ENCODE measurements at places on chromosomes 4 and X.
A peak's percentile ranks its signal among the peaks of the same experiment; 100 is the strongest.

DNA sequence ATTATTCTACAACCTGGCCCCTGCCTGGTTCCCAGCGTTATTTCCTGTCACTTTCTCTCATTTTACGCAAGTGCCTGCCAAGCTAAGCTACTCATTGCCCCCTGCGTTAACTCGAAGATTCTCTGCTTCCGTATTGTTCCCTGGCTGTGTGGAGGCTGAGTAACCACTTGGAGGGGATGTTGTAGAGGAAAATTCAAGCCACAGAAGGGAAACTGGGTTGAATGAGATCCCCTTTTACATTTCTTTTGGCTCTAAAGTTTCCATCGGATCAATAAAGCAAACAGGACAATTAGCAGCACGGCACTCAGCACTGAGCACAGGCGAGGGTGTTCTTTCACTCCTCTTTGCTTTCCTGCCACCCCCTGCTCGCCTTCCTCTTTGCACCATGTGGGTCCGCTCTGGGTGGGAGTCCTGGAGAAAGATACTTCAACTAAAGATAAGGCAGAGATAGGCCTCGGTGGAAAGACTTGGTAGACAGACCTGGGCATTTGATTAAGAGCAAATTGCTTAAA, 4.2 kb upstream of the TMSB4X start:
- DNase-seq, result no peak

- peak; percentile 66 for DNase-seq
These were observed 70.1 kb downstream of the USP46 start for GRCh38 chr4:52588771-52589591.

- DNase-seq, result no peak
These were observed 131.4 kb downstream of the GBA3 start for GRCh38 chr4:22824091-22824490.

DNA sequence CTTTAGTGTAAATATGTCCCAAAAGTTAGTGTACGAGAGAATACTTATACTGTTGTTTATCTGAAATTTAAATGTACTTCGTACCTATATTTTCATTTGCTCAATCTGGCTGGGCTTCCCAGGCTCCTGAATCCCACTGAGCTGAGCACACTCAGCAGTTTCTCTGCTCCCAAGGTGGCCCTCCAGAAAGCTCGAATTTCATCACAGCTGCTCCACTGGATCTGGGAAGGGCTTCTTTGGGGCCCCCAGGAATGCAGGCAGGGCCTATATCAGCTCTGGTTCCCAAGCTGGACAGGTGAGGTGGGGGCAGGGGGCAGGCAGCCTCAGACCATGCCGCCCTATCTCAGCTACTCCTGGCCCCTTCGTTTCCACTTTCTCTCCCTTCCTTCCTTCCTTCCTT, 1.5 kb upstream of the FATE1 start:
- no peak for DNase-seq

- no peak for DNase-seq
These were observed 424.3 kb downstream of the SLITRK2 start for GRCh38 chrX:146241902-146242301.

DNA sequence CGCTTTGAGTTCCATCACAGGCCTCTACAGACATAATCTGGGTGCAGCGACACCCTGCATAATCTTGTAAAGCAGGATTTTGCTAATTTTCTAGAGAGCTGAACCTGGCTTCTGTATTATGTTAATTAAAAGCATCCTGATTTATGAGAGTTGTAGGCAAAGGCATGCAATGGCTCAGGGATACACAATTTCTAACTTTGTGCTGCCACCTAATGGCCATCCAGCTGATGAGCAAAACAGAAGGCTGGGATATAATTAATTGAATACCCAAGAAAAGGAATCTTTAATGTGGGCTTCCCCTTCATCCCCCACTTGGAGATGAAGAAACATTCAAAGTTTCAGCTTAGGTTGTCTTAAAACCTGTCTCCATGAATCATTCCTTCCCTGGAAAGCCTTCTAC, 78.1 kb downstream of the BMP15 start:
- DNase-seq, result no peak

GRCh38 chrX:16444353-16444752, 205.6 kb upstream of the S100G start:
- no peak for DNase-seq

GRCh38 chrX:64456828-64457227, 61.6 kb upstream of the MTMR8 start:
- DNase-seq, result no peak

DNA sequence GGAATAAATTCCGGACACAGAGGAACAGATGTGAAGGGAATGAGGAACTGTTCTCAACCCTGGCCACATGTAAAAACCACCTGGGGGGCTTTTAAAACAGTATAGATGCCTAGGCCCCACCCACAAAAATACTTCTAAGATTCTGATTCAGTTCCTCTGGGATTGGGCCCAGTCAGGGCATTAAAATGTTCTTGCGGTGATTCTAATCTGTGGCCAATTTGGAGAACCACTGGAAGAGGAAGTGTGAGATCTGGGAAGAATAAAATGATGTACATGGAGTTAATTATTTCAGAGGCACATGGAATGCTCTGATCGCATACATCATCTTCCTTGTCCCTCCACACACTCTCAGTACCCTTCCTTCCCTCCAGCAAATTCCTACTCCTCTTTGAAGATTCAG, 192.2 kb downstream of the APBB2 start:
- no peak for DNase-seq

GRCh38 chr4:26151615-26152014, 169.2 kb upstream of the RBPJ start:
- DNase-seq, result no peak

DNA sequence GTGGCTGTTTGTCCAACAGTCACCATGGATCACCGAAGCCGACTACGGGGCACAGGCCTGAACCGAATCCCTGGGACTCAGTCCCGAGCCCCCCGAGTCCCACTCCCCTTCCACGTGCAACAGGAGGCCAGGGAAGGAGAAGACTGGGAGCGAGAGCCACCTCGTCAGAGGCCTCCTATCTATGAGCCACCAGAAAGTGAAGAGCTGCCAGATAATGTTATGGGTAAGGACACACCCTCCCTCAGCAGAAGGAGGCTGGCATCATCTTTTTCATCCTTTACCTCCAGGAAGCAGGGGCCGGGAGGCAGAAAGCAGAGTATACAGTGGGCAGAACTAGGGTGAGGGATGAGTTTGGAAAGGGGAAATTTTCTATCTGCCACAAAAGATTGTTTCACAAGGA, 2.8 kb upstream of the PRDX4 start:
- no peak for DNase-seq

- no peak for DNase-seq
These were observed 237.4 kb upstream of the UGT8 start for GRCh38 chr4:114361249-114361648.

DNA sequence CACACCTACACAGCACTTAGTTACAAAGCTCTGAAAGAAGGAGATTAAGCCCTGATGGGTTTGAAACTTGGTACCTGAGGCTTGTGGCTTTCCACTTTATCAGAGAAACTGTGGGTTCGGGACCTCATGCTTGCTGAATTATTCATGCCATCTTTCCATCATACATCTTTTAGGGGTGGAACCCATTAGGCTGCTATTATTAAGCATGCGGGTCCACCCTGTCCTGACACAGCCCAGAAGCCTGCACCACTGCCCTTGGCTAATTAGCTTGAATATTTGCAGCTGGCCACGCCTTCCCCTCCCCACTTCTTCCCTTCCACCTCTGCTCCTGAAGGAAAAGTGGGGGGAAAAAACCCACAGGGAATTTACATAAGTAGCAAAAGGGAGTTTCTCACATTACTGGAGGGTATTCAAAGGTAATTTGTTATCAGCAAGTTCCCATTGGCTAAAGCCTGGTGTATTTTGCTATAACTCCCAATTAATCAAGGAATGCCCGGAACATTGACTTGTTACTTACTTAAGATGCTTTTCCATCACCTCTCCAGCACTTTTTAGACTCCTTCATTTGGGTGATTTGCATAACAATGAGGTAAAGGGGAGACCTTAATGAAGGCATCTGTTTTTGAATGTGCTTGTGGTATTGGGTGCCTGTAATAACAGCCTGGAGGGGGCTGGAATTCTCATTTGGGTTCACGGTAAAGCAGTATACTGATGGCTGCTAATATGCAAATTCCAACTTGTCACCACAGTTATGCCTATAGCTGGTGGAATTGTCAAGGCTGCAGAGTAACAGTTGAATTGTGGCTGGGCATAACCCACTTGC, 231.7 kb upstream of the GATB start:
- DNase-seq, result no peak

- DNase-seq, result no peak
These were observed 75.6 kb downstream of the AFAP1 start for GRCh38 chr4:7863911-7864681.

DNA sequence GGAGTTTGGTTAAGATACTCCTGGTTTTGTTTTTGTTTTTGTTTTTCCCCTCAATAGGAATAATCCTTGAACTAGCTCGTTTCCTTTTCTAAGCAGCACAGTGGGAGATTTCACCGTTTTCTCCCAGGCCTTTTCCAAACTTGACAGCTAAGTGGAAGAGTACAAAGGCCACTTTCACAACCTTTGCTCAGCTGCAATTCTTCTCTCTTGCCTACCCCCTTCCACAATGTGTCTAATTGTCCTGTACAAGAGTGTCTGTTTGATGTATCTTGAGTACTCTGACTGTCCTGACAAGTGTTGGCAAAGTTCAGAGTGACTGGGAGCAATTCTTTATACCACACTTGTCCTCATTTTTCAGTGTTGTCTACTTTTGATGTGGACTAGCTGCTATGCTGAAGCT, 674.3 kb upstream of the AMOT start:
- DNase-seq, result no peak

DNA sequence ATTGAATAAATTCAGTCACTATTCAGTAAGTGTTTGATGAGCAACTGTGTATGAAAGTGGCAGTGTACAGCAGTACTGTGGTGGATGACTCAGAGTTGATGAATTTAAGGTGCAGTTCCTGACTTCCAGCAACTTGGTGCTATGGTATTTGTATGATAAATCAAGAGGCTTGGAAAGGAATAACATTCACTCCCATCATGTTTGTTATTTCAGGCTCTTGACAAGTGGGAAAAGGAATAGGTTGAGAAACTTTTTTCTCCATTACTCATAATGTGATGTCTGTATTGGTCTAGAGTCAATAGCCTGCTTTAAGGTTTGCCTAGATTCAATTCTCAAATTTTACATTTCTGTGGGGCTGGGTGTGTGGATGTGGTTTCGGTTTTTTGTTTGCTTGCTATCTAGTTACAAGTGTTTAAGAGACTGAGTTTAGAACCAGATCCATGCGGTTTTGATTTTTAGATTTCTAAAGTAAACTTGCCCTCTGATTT, 35.1 kb upstream of the CYP2U1 start:
- DNase-seq, result peak; percentile 99

GRCh38 chrX:110915570-110915969, 120.0 kb upstream of the CHRDL1 start:
- no peak for DNase-seq

- peak; percentile 55 for DNase-seq
These were observed 56.8 kb downstream of the RXFP1 start for GRCh38 chr4:158578476-158578875.

- peak; percentile 95 for DNase-seq
These were observed 134.7 kb downstream of the DCLK2 start for GRCh38 chr4:150212927-150213326.

- no peak for DNase-seq
These were observed 58.0 kb downstream of the FBXO8 start for GRCh38 chr4:174225349-174226049.

- DNase-seq, result no peak
These were observed 20.4 kb upstream of the SFRP2 start for GRCh38 chr4:153809307-153809706.

DNA sequence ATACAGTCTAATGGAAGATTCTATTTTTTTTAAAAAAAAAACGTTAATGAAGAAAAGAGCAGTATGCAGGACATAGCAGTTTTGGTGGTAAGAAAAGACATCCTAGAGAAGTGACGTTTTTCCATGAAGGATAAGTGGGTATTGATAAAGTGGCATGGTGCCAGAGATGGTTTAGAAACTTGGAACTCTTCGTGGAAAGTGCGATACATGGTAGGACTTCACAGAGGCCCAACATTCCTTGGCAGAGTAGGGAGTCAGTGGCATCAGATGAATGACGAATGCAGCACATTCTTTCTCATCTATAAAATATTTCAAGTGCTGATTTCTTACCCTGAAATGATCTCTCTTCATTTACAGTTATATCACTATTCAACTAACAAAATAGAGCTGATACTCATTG, 298.7 kb downstream of the CCSER1 start:
- DNase-seq, result no peak

DNA sequence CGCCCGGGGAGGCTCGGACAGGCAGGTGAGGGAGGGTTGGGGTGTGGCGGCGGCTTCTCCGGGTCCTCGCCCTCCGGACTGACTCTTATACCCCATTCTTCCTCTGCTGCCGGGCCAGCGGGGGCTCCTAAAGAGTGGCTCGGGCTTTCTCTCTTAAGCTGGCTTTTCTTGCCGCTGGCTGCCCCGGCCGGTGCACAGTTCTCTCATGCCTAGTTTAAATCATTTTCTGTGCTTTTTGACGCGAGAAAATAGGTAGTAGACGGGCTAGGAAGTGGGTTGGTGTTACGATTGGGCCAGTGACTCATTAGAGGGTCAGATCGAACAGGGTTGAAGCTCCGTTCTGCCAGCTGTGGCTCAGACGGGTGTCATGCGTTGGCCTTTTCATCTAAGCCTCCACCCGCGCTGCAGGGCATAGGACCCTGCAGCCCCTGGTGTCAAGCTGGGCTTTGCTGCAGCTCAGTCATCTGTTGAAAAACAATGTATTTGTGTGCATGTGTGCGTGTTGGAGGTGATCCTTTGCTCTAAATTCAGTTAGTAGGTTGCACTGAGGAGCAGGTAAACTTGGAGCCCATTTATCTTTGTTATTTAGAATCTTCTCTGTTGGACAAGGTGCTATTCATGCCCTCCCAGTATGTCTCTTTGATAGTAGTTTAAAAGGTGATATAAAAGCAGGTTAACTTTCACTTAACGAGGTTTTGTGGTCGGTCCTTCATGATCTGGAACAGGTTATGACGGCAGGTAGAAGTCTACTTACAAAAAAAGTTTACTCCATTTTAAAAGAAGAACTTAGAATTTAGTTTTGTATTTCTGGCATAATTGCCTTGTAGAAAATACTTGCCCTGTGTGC, 802 bp downstream of the BMP2K start:
- DNase-seq, result peak; percentile 77

- no peak for DNase-seq
These were observed 232.2 kb upstream of the UGT8 start for GRCh38 chr4:114366368-114366767.

DNA sequence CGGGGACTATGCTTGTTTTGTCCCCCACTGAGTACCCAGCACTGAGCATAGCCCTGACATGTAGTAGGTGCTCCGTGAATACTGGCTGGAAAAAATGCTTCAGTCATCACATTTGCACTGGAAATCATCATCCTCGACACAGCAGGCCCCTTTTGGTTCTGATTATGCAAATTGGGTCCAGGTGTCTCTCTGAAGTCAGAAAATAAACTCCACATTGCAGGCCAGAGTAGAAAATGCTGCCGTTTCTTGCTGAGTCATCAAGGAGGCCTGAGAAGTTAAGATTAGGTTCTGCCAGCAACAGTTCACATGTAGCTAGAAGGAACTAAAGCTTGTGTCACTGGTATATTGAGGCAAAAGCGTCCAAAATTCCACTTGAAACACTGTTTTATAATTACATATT, 15.0 kb upstream of the STK32B start:
- no peak for DNase-seq

All from foreskin keratinocyte (primary cell).